Activated CD4-positive, alpha-beta T cell treated with anti-CD3 and anti-CD28 coated beads, Interleukin-2, amount 10 ng/mL, durations not matched to agents 24 days and 14 days (primary cell): ENCODE measurements at places on chromosomes 11 and 22. TPM values are rescaled to one million over a fixed set of nuclear protein-coding genes. Genes with fewer than 3 reads are reported as not detected.

DNA sequence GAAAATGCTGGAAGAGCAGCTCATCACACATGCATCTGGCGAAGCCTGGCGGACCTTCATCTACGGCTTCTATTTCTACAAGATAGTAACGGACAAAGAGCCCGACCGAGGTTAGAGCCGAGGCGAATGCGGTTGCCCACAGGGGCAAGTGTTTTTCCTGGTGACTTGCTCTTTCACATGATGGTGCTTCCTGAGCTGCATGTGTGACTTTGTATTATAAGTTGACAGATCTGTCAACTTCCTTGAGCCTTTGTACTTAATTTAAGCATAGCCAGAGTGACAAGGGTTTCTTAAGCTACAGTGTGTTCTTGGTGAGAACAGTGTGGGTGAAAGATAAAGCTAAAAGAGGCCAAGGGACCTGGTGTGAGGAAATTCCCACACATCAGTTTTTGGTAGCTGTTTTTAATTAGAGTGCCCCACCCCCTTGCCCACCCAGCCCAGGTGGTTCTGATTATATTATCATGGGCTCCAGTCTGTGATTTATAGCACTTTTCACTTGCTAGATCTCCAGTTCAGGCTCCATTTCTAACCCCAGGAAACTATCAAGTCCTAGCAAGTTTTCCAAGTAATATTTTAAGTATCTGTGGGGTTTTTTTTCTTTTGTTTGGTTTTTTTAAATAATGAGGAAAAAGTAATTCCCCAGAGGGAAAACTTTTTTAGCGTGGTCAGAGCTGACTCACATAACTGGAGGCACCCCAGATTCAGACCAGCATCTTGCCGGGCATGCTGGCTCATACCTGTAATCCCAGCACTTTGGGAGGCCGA is 68.0 kb upstream of the YWHAH start:
- peaks cover 24% of the 10 kb centered on the region for H3K36me3 ChIP-seq
- no peak overlapping the region for H3K4me3 ChIP-seq
- DNase-seq: no peak

DNA sequence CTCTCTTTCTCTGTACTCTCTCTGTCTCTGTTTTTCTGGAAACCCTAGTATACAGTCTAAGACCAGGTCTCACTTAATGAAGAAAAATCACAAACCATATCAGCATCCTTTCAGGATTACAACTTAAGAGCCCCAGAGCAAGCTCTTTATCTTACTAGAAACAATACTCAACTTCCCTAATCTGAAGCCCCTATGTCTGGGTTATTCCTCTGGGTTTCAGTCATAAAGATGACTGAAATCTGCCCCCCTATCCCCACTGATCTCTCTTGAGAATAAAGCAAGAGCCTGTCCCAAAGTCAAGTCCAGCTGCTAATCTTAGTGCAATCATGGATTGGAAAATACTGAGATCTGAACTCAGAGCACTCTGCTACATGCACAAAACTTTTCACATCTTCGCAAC is 53.9 kb upstream of the PICALM start:
- no peaks in the 10 kb centered on the region for H3K36me3 ChIP-seq
- no peak for DNase-seq
- H3K27me3 ChIP-seq: peaks cover 2% of the 10 kb centered on the region
- peaks cover 24% of the 10 kb centered on the region for H3K4me1 ChIP-seq
- H3K4me3 ChIP-seq: no peak overlapping the region
- H3K27ac ChIP-seq: no peak overlapping the region

DNA sequence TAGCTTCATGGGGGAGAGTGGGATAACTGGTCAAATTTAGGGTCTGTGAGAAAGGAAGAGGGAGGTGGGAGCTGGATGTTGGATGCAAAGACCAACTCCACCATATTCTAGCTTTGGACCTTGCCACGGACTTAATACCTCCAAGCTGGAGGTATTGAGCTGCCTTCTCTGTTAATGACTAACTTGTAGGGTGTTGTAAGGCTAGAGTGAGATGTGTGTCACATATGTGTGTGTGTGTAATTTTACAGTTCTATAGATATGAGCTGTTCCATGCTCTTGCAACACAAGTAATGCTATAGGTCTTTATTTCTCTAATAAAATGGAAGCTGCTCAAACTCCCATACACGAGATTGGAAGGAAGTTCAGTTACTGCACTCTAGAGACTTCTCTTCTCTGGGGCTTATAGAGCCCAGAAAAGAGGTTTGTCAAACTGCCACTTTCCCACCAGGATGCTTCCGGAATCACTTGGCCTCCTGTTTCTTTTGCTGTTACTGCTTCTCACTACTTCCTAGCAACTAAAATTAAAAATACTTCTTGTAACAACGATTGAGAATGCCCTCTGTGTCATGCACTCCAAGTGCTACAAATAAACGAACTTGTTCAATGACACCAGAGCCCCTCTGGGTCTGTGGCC is 16.0 kb upstream of the FJX1 start:
- H3K4me1 ChIP-seq: peaks cover 15% of the 10 kb centered on the region
- no peak for DNase-seq
- no peak overlapping the region for H3K4me3 ChIP-seq
- H3K27ac ChIP-seq: no peak overlapping the region
- H3K36me3 ChIP-seq: no peaks in the 10 kb centered on the region

GSTP1 gene
- 305 and 312 TPM in 2 replicates for total RNA-seq

DNA sequence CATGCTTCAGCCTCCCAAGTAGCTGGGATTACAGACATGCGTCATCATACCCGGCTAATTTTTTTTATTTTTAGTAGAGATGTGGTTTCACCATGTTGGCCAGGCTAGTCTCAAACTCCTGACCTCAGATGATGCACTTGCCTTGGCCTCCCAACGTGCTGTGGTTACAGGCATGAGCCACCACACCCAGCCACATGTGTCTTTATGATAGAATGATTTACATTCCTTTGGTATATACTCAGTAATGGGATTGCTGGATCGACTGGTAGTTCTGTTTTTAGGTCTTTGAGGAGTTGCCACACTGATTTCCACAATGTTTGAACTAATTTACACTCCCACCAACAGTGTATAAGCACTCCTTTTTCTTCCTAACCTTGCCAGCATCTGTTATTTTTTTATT is 276.2 kb downstream of the METTL15 start:
- DNase-seq: no peak
- no peak overlapping the region for H3K4me3 ChIP-seq
- no peaks in the 10 kb centered on the region for H3K27me3 ChIP-seq
- H3K4me1 ChIP-seq: no peaks in the 10 kb centered on the region

TRPC6 gene
- not detected in 2 replicates for total RNA-seq

GRCh38 chr11:2266586-2267305 is 3.6 kb downstream of the ASCL2 start:
- H3K4me3 ChIP-seq: no peak overlapping the region
- H3K27me3 ChIP-seq: peaks cover 15% of the 10 kb centered on the region
- H3K36me3 ChIP-seq: no peaks in the 10 kb centered on the region

C11orf16 gene
- not detected in 2 replicates for total RNA-seq

DNA sequence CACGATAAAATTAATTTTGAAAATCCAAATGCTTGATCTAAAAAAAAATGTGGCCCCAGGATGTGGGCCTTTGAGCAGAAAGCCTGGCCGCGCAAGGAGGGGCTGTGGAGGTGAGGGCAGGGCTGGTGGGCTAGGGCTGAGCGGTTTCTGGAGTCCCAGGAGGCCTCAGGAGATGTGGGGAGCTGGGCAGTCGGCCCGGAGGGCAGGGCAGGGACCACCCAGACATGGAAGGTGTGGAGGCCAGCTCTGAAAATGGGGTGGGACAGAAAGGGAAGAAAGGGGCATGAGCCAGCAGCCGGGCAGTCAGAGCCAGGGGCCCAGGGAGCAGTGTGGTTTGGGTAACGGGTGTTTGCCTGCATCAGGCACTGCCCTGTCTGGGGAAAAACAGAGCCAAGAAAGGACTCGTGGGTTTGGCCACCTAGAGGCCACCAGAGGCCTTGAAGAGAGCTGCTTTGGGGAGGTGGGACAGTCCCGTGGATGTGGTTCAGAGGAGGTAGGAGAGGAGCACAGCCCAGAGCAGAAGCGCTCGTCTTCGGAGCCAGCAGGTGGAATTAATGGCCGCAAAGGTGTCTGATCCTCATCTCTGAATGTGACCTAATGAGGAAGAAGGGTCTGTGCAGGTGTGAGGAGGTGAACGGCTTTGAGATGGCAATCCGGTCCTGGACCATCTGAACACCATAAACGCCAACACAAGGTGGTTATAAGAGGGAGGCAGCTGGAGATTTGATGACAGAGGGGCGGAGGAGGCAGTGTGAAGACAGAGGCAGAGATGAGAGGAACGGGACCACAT is 50.2 kb downstream of the IGF2 start:
- H3K27me3 ChIP-seq: peaks cover 9% of the 10 kb centered on the region
- no peak overlapping the region for H3K27ac ChIP-seq
- H3K36me3 ChIP-seq: no peaks in the 10 kb centered on the region

GRCh38 chr11:84909740-84910139 is 717.4 kb downstream of the DLG2 start:
- DNase-seq: no peak
- no peak overlapping the region for H3K27ac ChIP-seq
- H3K4me3 ChIP-seq: no peak overlapping the region
- H3K27me3 ChIP-seq: no peaks in the 10 kb centered on the region
- H3K4me1 ChIP-seq: no peaks in the 10 kb centered on the region
- no peaks in the 10 kb centered on the region for H3K36me3 ChIP-seq

DNA sequence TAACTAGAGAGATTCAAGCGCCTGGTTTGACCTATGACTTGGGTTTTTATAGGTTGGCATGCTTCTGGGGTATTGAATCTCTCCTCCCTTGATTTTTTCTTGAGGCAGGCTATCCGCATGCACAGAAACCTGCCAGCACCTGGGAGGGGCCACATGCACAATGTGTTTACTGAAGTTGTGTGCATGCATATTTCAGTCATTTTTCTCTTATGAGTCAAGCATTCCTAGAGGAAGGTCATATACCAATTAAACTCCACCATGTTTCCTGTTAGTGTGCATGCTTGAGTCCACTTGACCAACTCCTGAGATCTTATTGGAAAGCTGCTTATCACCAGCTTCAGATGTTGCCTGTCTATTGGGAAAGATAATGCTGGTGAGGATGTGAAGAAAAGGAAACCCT is 1718.4 kb downstream of the LRRC4C start:
- no peaks in the 10 kb centered on the region for H3K4me1 ChIP-seq
- H3K4me3 ChIP-seq: no peak overlapping the region
- no peak for DNase-seq
- H3K27me3 ChIP-seq: no peaks in the 10 kb centered on the region
- H3K36me3 ChIP-seq: no peaks in the 10 kb centered on the region

DNA sequence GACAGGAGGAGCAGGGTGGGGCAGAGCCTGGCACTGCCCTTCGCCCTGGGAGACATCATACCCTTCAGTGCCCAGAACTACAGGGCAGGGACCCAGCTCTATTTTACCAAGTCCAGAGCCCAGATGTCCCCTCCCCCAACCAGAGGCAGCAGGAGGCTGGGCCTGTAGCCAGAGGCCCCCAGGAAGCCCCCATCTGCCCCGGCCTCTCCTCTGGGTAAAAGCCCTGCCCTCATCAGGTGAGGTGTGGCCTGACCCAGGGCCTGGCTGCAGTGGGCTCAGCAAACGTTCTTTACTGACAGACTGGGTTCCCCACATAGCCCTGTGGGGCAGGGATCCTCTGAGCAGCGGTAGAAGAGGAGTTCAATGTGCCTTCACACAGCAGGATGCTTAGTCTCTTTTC is 51.8 kb upstream of the SLC22A12 start:
- peaks cover 17% of the 10 kb centered on the region for H3K27me3 ChIP-seq
- H3K36me3 ChIP-seq: no peaks in the 10 kb centered on the region
- no peaks in the 10 kb centered on the region for H3K4me1 ChIP-seq
- no peak for DNase-seq

PC gene
- total RNA-seq: 13.1 and 15.7 TPM in 2 replicates

GRCh38 chr11:58629857-58630256 is 7.4 kb downstream of the CNTF start:
- no peaks in the 10 kb centered on the region for H3K4me1 ChIP-seq
- no peaks in the 10 kb centered on the region for H3K27me3 ChIP-seq
- H3K4me3 ChIP-seq: no peak overlapping the region
- peaks cover 12% of the 10 kb centered on the region for H3K36me3 ChIP-seq

DNA sequence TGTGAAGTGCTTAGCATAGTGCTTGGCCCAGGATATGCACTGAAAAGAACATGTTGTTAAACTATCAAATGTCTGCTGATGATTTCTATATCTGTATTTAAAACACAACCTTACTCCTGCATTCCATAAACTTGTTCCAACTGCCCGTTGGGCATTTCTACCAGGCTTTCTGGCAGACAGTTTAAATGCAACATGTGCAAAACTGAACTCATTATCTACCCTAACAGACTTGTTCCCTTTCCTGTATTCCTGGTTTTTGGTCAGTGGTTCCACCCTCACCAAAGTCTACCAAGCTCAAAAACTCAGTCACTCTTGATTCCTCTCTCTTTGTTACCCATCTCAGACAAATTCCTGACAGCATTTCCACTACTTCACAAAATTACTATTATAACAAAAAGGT is 6.5 kb upstream of the RAB38 start:
- H3K27me3 ChIP-seq: peaks cover 21% of the 10 kb centered on the region
- no peak overlapping the region for H3K4me3 ChIP-seq
- no peak overlapping the region for H3K27ac ChIP-seq
- H3K4me1 ChIP-seq: peaks cover 26% of the 10 kb centered on the region
- no peaks in the 10 kb centered on the region for H3K36me3 ChIP-seq

DNA sequence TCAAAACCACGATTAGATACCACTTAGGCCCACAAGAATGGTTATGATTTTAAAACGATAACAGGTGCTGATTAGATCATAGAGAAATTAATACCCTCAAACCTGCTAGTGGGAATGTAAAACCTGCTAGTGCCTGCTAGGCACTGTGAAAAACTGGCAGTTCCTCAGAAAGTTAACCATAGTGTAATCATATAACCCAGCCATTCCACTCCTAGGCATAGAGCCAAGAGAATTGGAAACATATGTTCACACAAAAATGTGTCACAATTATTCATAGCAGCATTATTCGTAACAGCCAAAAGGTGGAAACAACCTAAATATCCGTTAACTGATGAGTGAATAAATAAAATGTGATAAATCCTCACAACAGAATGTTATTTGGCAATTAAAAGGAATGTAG is 122.2 kb upstream of the SYN3 start:
- no peaks in the 10 kb centered on the region for H3K36me3 ChIP-seq
- H3K4me1 ChIP-seq: no peaks in the 10 kb centered on the region
- H3K27me3 ChIP-seq: no peaks in the 10 kb centered on the region
- DNase-seq: no peak
- no peak overlapping the region for H3K27ac ChIP-seq

- H3K4me3 ChIP-seq: no peak overlapping the region
- DNase-seq: no peak
Observed at GRCh38 chr11:125072218-125072960, 9.3 kb downstream of the SLC37A2 start.

TREH gene
- not detected in 2 replicates for total RNA-seq

HYOU1 gene
- 193 and 203 TPM in 2 replicates for total RNA-seq
